ENCODE measurements at places on chromosomes 12 and 14.

GRCh38 chr12:70180130-70180529 lies 63.1 kb upstream of the CNOT2 start:
- DNase-seq = no peak

- DNase-seq = no peak
Measured at GRCh38 chr12:88763536-88764100, 183.3 kb upstream of the KITLG start.

DNA sequence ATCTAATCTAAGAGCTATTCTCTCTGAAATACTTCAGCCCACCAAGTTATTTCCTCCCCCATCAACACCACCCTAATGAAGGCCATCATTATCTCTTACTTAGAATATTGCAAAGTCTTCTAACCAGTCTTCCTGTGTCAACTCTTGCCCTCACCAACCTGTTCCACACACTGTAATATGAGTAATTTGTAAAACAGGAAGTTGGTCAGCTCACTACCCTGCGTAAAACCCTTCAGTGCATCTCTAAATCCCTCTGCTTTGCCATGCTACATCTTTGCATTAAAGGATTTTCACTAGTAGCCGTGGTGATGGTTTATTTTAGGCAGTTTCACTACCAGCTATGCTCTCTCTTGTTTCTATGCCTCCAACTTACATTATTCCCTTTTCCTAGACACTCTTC lies 70.0 kb downstream of the KIF21A start:
- DNase-seq = no peak

DNA sequence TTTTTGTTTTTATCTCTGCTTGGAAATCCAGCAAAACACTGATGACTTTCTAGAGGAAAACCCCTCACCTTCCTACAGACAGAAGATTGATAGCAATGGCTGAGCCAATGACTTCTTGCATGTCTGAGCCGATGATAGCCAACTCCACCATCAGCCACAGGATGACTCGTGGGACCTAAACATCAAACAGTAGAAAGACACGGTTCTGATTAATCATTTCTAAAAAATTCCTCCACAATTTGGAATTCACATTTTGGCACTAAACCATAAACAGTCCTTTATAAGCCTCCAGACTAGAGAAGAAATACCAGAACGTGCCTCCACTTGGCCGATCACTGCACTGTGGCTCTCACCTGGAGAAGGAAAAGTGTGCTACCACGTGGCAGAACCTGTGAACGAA lies 25.9 kb downstream of the SLC11A2 start:
- no peak for DNase-seq

DNA sequence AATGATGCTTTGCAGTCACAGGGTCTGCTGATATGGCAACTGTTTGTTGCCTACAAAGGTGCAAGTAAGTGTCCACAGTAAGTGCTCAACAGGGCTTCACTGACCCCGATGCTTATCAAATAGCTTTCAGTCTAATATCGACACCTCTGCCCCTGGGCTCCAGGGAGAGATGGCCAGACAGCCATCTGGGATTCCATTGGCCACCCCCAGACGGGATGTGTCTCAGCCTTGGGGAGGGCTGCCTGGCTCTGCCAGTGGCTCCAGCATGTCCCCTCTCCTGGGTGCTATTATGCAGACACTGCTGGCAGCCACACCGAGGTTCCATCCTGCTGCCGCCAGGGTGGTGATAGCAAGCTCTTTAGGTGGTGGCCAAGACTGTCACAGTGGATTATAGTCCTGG lies 57.4 kb downstream of the DGLUCY start:
- no peak for DNase-seq

- DNase-seq = no peak
Measured at GRCh38 chr12:124938587-124938986, 24.1 kb upstream of the UBC start.

DNA sequence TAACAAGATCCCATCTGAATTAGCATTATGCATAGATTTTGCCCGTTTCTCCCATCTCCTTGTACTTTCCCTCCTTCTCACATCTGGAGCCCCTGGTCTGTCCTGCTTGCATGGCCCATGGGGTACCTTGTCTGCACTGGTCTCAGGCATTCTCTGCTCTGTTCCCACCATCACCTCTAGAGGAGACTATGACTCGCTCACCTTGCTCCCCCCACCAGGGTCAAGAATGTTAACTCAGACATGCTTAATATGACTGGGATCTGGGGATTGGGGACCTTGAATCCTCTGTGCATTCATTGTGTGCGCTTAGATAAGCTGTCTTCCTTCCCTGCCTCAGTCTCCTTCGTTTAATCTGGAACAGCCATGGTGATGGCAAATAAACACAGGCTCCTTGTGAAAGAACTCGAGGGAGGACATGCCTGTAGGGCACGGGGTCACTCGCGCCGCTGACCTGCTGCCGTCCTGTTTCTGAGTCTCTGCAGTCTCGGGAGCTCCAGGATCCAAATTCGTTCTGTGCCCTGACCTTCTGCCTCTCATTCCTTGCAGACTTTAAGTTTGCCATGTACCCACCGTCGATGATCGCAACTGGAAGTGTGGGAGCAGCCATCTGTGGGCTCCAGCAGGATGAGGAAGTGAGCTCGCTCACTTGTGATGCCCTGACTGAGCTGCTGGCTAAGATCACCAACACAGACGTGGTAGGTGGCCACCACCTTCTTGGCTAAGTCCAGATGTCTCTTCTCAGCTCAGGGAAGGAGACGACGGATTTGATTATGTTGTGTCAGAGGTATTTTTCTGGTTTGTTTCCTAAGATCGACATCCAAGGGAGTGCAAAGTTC lies 15.0 kb downstream of the CCND2 start:
- DNase-seq = no peak

DNA sequence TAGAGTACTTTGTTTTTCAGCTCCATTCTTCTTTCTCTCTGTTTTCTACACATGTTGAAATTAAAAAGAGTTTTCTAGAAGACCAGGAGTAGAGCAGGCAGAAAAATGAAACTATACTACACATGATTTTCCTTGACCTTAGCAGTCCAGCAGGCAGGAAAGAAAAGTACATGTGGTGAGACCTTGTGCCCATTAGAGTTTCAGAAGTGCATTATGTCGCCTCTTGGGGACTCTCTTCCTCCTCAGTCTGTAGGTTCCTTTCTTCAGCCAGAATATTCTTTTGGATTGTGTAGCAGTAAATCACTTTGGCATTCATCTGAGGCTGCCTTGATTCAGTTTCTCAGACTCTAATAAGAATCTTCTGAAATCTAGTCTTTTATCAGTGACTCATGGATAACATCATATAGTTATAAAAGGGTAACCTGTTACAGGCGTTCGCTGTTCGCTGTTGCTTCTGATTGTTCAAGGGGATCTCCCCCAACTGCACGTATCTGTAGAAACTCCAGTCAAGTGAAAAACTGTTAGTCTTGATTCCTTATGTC lies 161.8 kb downstream of the ANO4 start:
- DNase-seq = no peak

- no peak for DNase-seq
Measured at GRCh38 chr12:13816394-13816793, 165.0 kb downstream of the GRIN2B start.

- DNase-seq = no peak
Measured at GRCh38 chr14:83924259-83924658, 1605.7 kb upstream of the FLRT2 start.

- DNase-seq = no peak
Measured at GRCh38 chr14:33343016-33343415, 404.3 kb downstream of the NPAS3 start.

DNA sequence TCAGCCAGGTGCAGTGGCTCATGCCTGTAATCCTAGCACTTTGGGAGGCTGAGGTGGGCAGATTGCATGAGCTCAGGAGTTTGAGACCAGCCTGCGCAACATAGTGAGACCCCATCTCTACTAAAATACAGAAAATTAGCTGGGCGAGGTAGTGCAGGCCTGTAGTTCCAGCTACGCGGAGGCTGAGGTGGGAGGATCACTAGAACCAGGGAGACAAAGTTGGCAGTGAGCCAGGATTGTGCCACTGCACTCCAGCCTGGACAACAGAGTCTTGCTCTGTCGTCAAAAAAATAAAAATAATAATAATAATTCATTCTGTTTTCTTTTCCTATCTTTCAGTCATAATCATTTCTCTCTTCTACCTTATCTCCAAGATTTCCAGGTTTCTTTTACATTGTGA lies 48.6 kb upstream of the USP44 start:
- DNase-seq = no peak

- no peak for DNase-seq
Measured at GRCh38 chr14:58138714-58139482, 13.1 kb downstream of the ARMH4 start.

GRCh38 chr12:15562263-15562662 lies 226.9 kb downstream of the EPS8 start:
- DNase-seq = no peak

- no peak for DNase-seq
Measured at GRCh38 chr12:52600071-52600470, 1.2 kb downstream of the KRT72 start.

- DNase-seq = no peak
Measured at GRCh38 chr12:30752255-30752654, 2.5 kb downstream of the CAPRIN2 start.

GRCh38 chr14:64944041-64944440 lies 1.5 kb upstream of the GPX2 start:
- DNase-seq = no peak

Measured in progenitor cell of endocrine pancreas (in vitro differentiated cells).